ENCODE measurements at places on chromosomes 5 and 9.

- DNase-seq = no peak
These were observed 127.2 kb upstream of the FER start for GRCh38 chr5:108620516-108620915.

DNA sequence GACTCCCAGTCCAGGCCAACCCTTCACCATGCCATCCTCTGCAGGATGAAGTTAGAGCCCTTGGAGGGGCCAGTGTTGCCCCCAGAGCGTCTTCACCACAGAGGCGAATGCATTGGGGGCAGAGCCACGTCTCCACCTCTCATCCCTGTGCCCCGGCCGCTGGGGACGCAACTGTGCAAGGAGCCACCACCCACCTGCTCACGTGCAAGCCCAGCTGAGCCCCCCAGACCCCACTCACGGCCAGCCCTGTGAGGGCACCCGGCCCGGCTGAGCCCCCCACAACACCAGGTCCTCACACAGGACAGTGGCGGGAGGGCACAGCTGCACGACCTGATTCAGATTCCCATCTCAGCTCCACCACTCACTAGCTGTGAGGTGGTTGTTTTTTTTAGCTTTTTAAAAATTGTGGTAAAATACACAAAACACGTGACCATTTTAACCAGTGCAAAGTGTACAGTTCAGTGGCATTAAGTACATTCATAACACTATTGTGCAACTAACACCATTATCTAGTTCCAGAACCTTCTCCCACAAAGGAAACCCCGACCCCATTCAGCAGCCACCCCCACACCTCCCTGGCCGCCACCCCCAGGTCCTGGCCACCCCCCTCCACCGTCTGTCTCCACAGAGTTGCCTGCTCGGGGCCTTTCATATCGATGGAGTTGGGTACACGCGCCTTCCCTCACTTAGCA lies 33.5 kb upstream of the UBAC1 start:
- DNase-seq = no peak

DNA sequence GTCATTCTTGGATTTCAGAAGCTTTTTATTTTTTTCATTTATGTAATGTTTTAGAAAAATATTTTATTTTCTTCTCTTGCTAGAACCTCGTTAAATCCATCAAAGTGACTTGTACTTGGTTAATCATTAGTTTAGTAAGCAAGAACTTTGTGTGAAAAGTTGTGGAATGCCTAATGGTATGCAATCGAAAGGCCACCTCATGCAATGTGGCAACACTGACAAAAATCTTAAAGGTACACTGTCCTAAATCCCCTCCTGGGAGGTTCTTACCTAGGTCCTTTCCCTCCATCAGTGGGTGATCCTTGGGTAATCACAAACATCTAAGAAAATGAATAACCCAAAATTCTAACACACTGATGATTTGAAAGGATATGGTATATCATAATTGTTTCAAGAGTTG lies 304.2 kb downstream of the DNAH5 start:
- DNase-seq = no peak

- no peak for DNase-seq
These were observed 379.0 kb downstream of the GLIS3 start for GRCh38 chr9:3920604-3921582.

GRCh38 chr9:127183814-127184582 lies 61.6 kb upstream of the ANGPTL2 start:
- no peak for DNase-seq

- no peak for DNase-seq
These were observed 5.1 kb upstream of the PCDH1 start for GRCh38 chr5:141883184-141883891.

- DNase-seq = no peak
These were observed 32.7 kb upstream of the ABCA1 start for GRCh38 chr9:104960662-104961061.

DNA sequence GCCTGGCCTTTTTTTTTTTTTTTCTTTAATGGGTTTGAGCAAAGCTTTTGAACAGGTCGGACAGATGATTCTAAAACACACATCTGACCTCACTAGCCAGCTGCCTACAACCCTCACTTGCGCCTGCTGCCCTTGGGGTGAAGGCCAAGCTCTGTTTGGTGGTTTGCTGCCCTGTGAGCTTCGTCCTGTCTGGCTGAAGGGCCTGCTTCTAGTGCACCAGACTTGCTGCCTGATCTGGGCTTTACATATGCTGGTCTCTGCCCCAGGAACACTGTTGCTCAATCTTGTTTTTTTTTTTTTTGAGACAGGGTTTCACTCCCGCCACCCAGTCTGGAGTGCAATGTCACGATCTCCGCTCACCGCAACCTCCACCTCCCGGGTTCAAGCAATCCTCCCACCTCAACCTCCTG lies 16.4 kb upstream of the DOLPP1 start:
- no peak for DNase-seq

GRCh38 chr5:40914835-40915234 lies 5.5 kb downstream of the C7 start:
- no peak for DNase-seq

- no peak for DNase-seq
These were observed 43.9 kb downstream of the MAP1B start for GRCh38 chr5:72151169-72151568.
